ENCODE measurements at places on chromosomes 7 and 10.

DNA sequence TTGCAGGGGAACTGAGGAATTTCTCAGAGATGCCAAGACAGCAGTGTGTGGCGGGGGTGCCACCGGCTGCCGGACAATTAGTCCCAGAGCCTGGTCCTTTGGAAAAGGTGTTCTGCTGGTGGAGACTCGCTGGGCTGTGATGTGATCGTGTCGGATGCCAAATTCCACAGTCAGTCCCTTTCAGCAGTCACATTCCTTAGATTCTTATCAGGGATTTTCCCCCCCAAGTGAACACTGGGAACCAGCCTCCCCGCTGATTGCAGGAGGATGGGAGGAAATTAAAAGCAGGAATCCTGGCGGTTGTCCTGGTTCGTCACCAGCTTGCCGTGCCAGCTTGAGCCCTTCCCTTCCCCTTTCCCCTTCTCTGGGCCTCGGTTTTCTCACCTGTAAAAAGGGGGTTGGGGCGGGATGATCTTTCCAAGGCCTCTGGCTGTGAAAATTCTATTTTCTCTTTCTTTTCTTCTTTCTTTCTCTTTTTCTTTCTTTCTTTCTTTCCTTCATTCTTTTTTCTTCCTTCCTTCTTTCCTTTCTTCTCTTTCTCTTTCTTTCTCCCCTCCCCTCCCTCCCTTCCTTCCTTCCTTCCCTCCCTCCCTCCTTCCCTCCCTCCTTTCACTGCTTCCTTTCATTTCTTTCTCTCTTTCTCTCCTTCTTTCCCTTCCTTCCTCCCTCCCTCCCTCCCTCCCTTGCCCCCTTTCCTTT lies 39.6 kb downstream of the COL26A1 start:
- DNase-seq: peak; percentile 12

DNA sequence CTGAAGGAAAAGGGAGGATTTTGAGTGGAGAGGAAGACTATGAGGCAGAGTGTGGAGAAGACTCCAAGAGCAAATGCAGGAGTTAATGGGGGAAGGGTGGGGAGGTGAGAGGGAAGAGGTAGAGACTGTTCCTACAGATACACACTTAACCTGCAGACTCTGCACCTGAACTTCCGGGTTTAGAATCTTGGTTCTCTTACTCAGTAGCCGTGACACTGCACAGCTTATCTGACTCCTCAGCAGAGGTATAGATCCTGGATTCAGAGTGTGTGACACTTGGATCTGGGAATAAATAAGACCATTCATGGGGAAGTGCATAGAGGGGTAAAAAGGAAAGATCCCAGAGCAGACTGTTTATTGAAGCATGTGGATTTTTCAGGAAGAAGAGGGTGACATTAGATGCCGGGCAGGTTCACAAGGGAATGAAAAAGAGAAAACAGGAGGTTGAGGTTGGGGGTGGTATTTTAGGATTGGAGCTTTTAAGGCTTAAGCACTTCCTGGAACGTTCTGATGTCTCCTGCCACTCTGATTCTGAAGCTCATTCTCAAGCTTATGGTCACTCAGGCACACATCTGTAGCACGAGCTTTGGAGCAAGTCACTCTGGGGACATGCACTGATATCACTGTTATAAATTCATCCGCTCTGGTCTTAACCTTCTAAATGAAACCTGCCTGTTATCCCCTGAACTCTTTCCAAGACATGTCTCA lies 5.7 kb upstream of the ZC3HAV1L start:
- no peak for DNase-seq

DNA sequence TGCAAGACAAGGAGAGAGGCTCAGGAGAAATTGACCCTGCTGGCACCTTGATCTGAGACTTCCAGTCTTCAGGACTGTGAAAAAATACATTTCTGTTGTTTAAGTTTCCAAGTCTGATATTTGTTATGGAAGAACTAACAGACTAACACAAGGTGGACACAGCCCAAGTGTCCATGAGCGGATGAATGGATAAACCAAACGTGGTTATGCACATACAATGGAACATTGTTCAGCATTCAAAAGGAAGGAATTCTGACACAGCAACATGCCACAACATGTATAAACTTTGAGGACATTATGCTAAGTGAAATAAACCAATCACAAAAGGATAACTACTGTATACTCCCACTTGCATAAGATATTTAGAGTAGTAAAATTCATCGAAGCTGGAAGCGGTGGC lies 76.5 kb downstream of the FAM13C start:
- no peak for DNase-seq

DNA sequence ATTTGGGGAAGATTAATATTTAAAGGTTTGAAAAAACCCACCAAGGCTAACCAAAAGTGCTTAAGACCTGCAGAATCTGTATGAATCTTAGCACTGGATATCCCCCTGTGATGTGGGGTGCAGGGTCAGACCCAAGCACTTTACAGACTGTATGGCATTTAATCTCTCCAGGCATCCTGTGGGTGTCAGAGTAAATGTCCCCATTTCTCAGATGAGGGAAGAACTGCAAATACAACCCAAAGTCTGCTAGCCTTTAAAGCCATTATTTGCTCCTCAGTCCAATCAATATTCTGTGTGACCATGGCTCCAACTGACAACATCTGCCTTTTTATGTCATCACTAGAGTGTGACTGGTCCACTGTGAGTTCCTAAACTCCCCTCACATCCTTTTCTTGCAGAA lies 10.0 kb upstream of the MBL2 start:
- DNase-seq: no peak

GRCh38 chr10:10294184-10294880 lies 723.3 kb upstream of the CELF2 start:
- no peak for DNase-seq

- DNase-seq: no peak
Measured at GRCh38 chr7:140659856-140660255, 12.9 kb upstream of the ADCK2 start.
